Karpas-422 (cell line): ENCODE measurements at places on chromosomes 7 and 10. TPM values are rescaled to one million over a fixed set of nuclear protein-coding genes. Genes with fewer than 3 reads are reported as not detected.
A peak's percentile ranks its signal among the peaks of the same experiment; 100 is the strongest.

GRCh38 chr7:24403557-24403956, 119.6 kb downstream of the NPY start:
- no peaks in the 10 kb centered on the region for H3K27me3 ChIP-seq
- H3K4me1 ChIP-seq = peaks cover 10% of the 10 kb centered on the region
- no peak overlapping the region for H3K27ac ChIP-seq
- no peaks in the 10 kb centered on the region for H3K36me3 ChIP-seq

- DNase-seq = no peak
- H3K27me3 ChIP-seq = no peaks in the 10 kb centered on the region
- no peaks in the 10 kb centered on the region for H3K4me1 ChIP-seq
- no peaks in the 10 kb centered on the region for H3K36me3 ChIP-seq
- no peak overlapping the region for H3K27ac ChIP-seq
Observed at GRCh38 chr7:108328174-108328651, 128.0 kb downstream of the NRCAM start.

DNA sequence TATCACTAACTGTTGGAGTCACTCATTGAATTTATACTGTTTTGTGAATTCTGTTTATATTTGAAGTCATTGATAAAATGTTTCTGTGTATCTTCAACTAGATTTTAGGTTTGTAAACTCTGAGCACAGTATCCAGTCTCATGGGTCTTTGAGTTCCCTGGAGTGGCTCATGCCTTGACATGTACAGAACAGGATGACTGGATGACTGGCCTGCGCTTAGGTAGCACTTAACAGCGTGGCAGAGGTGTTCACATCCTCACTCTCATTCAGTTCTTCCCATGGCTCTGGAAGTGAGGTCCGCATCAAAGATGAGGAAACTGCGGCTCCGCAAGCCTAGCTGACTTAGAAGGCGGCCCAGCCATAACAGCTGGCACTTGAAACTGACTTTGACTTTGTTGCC, 576.9 kb downstream of the SUGCT start:
- H3K27ac ChIP-seq = no peak overlapping the region
- no peak overlapping the region for H3K4me3 ChIP-seq
- H3K4me1 ChIP-seq = no peaks in the 10 kb centered on the region
- H3K36me3 ChIP-seq = no peaks in the 10 kb centered on the region
- H3K27me3 ChIP-seq = no peaks in the 10 kb centered on the region

GRCh38 chr7:117008118-117008885, 55.0 kb downstream of the ST7 start:
- DNase-seq = no peak
- no peaks in the 10 kb centered on the region for H3K4me1 ChIP-seq
- no peaks in the 10 kb centered on the region for H3K36me3 ChIP-seq
- H3K27ac ChIP-seq = no peak overlapping the region

The POLD2 gene
- 165 and 217 TPM in 2 replicates for total RNA-seq

DNA sequence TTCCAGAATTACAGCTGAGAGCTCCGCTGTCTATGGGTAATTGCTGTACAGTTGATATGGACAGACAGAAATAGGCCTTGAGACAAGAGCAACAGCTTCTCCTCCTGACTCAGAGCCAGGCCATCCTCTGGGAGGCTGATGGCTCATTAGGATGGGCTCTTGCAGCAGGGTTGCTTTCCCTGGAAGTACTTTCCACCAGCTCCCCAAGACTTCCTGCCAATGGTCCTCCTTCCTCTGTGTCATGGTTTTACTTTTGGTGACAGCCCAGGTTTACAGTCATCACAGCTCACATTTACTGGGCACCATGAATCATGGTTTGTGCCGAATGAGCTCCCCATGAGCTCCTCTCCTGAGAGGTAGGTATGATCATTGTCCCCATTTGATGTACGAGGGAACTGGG, 131.8 kb downstream of the HECW1 start:
- no peak overlapping the region for H3K4me3 ChIP-seq
- H3K36me3 ChIP-seq = no peaks in the 10 kb centered on the region

- H3K4me3 ChIP-seq = no peak overlapping the region
- H3K27me3 ChIP-seq = no peaks in the 10 kb centered on the region
- no peak overlapping the region for H3K27ac ChIP-seq
- H3K4me1 ChIP-seq = no peaks in the 10 kb centered on the region
- no peaks in the 10 kb centered on the region for H3K36me3 ChIP-seq
Observed at GRCh38 chr7:51949726-51950644, 633.4 kb upstream of the COBL start.

The ANLN gene
- total RNA-seq = 23.1 and 27.5 TPM in 2 replicates

GRCh38 chr7:158241919-158242318, 345.7 kb downstream of the PTPRN2 start:
- H3K27ac ChIP-seq = no peak overlapping the region
- H3K36me3 ChIP-seq = no peaks in the 10 kb centered on the region
- no peak overlapping the region for H3K4me3 ChIP-seq
- DNase-seq = no peak
- no peaks in the 10 kb centered on the region for H3K4me1 ChIP-seq

DNA sequence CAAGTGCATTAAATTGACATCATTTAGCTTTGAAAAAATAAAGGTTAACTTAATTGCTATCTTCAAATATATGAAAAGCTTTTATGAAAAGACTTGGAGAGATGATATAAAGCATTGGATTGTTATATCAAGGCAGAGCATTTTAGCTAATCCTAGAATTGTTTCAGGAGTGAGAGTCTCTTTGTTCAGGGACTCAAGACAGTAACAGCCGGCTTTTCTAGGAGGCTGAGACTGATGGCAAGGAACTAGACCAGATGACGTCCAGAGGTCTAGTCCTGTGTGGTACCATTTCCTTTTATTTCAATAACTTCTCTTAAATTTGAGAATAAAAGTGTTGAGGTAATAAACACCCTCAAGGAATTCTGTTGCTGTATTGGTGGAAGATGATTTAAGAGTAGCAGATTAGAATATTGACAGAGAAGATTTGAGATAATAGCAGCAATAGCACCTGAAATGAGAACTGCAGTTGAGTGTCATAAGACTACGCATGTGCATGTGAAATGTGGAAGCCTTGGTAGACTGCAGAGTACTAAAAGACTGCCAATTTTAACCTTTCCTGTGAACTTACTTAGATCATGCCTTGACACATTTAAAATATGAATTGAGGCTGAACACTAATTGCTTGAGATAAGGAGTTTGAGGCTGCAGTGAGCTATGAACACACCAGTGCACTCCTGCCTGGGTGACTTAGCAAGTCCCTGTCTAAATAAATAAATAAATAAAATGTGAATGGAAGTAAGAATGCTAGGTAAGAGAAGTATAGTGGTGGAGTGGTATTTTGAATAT, 79.6 kb downstream of the ZNRF2 start:
- no peaks in the 10 kb centered on the region for H3K27me3 ChIP-seq
- DNase-seq = peak; percentile 72
- peak overlapping the region; percentile 84 for H3K27ac ChIP-seq
- peaks cover 43% of the 10 kb centered on the region for H3K4me1 ChIP-seq
- peaks cover 9% of the 10 kb centered on the region; the same call in 1 of the 2 replicates for H3K36me3 ChIP-seq

The SLC26A4 gene
- 0.04 and 0.19 TPM in 2 replicates for total RNA-seq

DNA sequence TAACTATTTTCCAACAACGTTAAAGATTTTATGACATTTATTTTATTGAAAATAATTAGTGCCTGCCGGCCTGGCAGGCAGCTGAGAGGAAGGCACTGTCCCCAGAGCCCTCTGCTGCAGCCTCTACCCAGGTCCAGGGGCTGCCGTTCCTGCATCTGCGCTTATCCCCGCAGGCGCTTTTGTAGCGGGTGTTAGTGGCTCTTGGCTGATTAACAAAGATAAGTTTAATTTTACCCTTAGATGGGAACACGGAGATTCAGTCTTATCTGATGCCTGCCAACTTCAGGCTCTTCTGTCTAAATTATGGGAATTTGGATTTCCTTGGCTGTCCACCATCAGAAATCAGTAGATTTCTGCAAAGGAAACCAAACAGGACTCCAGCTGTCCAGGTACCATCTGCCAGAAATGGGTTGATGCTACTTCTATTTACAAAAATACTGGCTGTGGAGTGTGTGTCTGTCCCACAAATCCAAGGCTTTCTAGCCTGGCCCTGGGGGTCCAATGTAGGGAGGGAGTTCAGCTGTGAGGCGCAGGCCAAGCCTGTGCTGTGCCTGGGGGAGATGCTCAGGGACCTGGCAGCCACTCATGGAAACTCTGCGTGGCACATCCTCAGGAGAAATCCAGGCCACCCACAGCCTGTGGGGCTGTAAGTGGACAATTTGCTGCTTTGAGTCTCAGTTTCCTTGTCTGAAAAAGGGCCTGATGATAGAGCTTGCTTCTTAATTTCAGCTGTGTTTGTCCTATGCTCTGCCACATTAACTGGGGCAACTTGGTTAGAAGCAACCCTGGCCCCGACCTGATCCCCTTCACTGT, 62.0 kb upstream of the IGFBP3 start:
- H3K4me3 ChIP-seq = no peak overlapping the region
- H3K36me3 ChIP-seq = no peaks in the 10 kb centered on the region

DNA sequence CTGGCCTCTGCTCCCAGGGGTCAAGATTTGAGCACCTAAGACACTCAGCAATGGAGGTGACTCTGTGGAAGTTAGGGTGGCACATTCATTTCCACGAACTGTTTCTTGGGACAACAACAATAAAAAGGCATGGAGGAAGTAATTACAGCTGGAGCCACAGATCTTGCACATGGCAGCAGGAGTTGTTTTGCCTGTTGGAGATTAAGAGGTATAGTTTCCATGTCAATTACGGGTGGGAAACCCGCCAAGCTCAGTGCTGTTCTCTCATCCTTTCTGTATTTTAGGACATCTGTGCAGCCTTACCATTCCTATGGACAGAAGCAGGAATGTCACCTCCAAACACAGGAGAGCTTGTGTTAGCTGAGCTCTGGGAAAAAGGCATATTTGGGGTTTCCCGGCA, 201.2 kb downstream of the SNX10 start:
- no peaks in the 10 kb centered on the region for H3K4me1 ChIP-seq
- H3K4me3 ChIP-seq = no peak overlapping the region
- no peak for DNase-seq
- H3K36me3 ChIP-seq = no peaks in the 10 kb centered on the region
- H3K27ac ChIP-seq = no peak overlapping the region

The RELN gene
- total RNA-seq = not detected in 2 replicates

GRCh38 chr7:119037941-119038340, 813.4 kb downstream of the ANKRD7 start:
- no peak overlapping the region for H3K27ac ChIP-seq
- H3K4me3 ChIP-seq = no peak overlapping the region
- DNase-seq = no peak
- no peaks in the 10 kb centered on the region for H3K36me3 ChIP-seq

The SNX10 gene
- total RNA-seq = 4.9 and 24.2 TPM in 2 replicates

The MACC1 gene
- total RNA-seq = 30.4 and 49.9 TPM in 2 replicates

DNA sequence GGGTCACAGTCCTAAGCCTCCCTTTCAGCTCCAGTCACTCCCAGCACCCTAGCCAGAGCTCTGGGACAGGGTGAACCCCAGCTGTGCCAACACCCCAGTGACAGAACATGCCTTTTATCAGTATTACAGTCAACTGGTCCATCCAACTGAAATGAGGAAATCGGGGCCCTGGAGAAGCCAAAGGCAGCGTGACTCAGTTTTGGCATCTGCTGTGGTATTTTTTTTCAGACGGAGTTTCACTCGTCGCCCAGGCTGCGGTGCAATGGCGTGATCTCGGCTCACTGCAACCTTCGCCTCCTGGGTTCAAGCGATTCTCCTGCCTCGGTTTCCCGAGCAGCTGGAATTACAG, 3.4 kb upstream of the CLDN15 start:
- no peaks in the 10 kb centered on the region for H3K36me3 ChIP-seq
- peaks cover 21% of the 10 kb centered on the region for H3K4me1 ChIP-seq
- no peak overlapping the region for H3K4me3 ChIP-seq
- H3K27ac ChIP-seq = no peak overlapping the region
- DNase-seq = no peak

DNA sequence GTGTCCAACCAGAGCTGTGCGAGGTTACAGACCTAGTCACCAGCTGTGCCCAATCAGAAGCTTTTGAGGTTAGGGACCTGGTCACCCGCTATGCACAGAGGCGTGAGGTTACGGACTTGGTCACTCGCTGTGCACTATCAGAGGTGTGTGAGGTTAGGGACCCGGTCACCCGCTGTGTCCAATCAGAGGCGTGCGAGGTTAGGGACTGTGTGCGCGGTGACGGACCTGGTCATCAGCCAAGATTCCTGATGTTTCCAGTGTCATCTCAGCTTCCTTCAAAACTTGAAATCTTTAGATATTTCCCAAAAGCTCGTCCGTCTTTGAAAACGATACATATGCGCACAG, 182.1 kb downstream of the DIP2C start:
- H3K27ac ChIP-seq = no peak overlapping the region
- H3K4me3 ChIP-seq = no peak overlapping the region
- no peaks in the 10 kb centered on the region for H3K27me3 ChIP-seq
- DNase-seq = no peak
